ENCODE measurements at places on chromosomes 13 and 19. TPM values are rescaled to one million over a fixed set of nuclear protein-coding genes. Genes with fewer than 3 reads are reported as not detected.

PEX11G gene
- total RNA-seq = 1.5 TPM

FXYD3 gene
- total RNA-seq = not detected

PVR gene
- 20.6 TPM for total RNA-seq

ZNF223 gene
- 0.18 TPM for total RNA-seq

ADGRE1 gene
- total RNA-seq = 4.6 TPM

CD209 gene
- not detected for total RNA-seq

C5AR1 gene
- total RNA-seq = 1.4 TPM

FFAR1 gene
- 0.18 TPM for total RNA-seq

NUDT19 gene
- 26.2 TPM for total RNA-seq

B3GNT8 gene
- 0.44 TPM for total RNA-seq

NANOS3 gene
- total RNA-seq = 1.5 TPM

GFY gene
- total RNA-seq = not detected

PRKACA gene
- 58.6 TPM for total RNA-seq

SMG9 gene
- 89.2 TPM for total RNA-seq

ZNF793 gene
- total RNA-seq = 0.44 TPM

CGB8 gene
- total RNA-seq = not detected

HPN gene
- total RNA-seq = not detected

ZNF443 gene
- 3.8 TPM for total RNA-seq

OLFM2 gene
- total RNA-seq = 1.6 TPM

POLR2I gene
- total RNA-seq = 92.4 TPM

SMAD9 gene
- total RNA-seq = 0.08 TPM

TUBA3C gene
- not detected for total RNA-seq

ZNF415 gene
- 0.21 TPM for total RNA-seq

ZNF229 gene
- total RNA-seq = 0.08 TPM

TMEM238 gene
- 9.7 TPM for total RNA-seq

LILRB4 gene
- total RNA-seq = not detected

ZNF296 gene
- 4.7 TPM for total RNA-seq

ZNF534 gene
- not detected for total RNA-seq

CD33 gene
- total RNA-seq = 6.3 TPM

THSD8 gene
- total RNA-seq = 28.0 TPM

SMIM44 gene
- not detected for total RNA-seq

PRR19 gene
- total RNA-seq = 1.0 TPM

SHC2 gene
- not detected for total RNA-seq

CBY2 gene
- total RNA-seq = not detected

GSX1 gene
- not detected for total RNA-seq
